ENCODE measurements at places on chromosomes 6 and 20.

GRCh38 chr6:81362246-81362645 lies 390.2 kb downstream of the TENT5A start:
- no peak for DNase-seq

DNA sequence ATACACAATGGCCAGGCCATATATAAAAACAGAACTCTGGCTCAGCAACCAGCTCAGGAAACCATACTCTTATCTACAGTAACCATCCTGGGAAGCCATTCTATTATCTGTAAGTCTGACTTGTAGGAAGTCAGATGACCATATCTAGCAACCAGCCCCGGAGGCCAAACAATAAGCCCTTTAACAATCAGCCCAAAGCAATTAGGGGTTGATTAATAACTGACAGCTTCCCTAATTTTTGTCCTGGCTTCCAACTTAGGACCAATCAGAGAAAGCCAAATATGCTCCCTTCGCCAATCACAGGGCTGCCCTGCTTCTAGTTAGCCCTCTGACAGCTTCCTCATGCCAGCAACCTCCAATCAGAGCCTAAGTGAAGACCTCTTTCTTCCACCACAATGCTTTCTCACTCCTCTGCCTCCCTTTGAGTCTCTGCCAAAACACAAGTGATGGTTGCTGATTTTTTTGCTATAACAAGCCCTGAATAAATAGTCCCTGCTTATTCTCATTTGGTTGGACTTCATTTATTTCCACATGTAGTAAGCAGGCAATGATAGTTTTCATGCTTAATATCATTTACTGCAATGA lies 37.8 kb upstream of the STXBP5 start:
- DNase-seq, result no peak

GRCh38 chr6:63426844-63427243 lies 107.1 kb upstream of the LGSN start:
- no peak for DNase-seq

DNA sequence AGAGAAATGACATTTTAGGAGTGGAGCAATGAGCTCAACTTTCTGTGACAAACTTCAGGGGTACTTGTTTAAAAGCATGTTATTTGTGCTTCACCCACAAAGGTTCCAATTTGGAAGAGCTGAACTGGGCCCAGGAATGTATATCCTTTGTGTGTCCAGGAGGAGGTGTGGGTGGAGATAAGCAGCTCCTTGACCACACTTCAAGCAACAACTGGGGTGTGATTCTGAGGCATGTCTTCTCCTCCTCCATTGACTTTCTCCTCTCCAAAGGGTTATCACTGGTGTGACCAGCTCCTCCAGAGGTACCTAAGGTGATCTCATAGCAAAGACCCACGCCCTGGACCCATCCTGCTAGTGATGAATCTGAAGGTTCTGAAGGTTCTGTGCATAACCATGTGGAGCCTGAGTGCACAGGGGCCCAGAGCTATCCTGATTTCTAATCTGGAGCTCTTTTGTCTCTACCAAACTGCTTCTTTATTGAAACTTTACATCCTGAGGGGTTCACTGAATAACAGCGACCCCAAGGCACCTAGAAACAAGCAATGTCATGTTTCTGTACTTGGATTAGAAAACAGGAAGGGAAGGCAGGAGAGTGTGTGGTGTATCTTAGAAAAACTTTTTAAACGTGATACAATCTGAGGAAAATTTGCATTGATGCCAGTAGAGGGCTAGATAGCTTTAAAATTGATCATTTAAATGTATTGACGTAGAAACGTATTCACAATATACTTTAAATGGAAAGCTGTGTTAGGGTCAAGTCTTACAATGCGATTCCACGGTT lies 60.9 kb upstream of the CD93 start:
- no peak for DNase-seq

GRCh38 chr20:17699931-17700351 lies at the start of gene BANF2:
Gene BANF2, plus strand, starts transcription at chr20:17699966. Its CDS starts 25,060 bp downstream, at chr20:17725026.
- DNase-seq, result no peak

GRCh38 chr6:151901009-151901411 lies 93.5 kb downstream of the ESR1 start:
- DNase-seq, result no peak

DNA sequence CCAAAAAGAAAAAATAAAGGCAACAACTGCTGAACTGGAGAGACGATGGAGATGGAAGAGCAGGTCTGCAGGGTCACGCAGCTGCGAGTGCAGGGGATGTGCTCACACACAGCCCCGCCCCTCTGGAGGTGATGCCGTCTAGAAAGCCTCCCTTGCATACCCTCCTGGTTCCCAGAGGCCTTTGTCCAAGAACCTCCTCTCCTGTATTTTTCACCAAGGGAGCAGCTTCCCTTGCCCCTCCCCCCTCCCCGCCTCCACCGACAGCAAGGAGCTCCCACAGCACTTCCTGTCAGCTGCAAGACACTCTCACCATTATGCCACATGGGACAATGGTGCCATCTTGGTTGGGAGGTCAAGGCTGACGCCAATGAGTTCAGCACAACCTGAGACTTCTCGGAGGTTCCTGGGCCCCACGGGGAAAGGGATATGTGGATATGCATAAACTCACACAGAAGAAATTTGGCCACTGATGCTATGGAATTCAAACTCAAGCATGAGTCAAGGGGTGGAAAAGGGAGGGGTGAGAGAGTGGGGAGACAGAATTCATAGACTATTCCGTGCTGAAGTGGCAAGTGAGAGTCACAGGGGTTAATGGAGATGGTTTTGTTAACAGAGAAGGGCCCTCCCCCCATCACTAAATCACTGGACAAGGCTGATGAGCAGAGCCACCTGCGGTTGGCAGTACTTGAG lies 132.9 kb downstream of the SCML4 start:
- no peak for DNase-seq

DNA sequence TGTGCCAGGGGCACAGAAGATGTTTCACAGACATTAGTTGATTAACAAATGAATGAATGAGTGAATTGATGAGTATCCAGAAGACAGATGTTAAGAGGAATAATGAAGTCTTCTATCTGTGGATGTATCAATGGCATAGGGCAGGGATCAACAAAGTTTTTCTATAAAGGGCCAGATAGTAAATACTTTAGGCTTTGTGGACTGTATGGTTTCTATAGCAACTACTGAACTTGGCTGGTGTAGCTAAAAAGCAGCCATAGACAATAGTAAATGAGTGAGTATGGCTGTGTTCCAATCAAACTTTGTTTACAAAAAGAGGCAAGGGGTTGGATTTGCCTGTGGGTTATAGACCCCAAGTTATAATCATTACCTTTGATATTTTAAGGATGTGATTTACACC lies 144.0 kb downstream of the PRL start:
- no peak for DNase-seq

All from CD4-positive, alpha-beta T cell treated with Interleukin-6 for 4 hours (primary cell).